IMR-90 (cell line): ENCODE measurements at places on chromosomes 2 and 18. TPM values are rescaled to one million over a fixed set of nuclear protein-coding genes. Genes with fewer than 3 reads are reported as not detected.

DYNAP gene
- total RNA-seq = not detected in 2 replicates

BOD1L2 gene
- total RNA-seq = not detected in 2 replicates

MOGAT1 gene
- not detected in 2 replicates for total RNA-seq

DNA sequence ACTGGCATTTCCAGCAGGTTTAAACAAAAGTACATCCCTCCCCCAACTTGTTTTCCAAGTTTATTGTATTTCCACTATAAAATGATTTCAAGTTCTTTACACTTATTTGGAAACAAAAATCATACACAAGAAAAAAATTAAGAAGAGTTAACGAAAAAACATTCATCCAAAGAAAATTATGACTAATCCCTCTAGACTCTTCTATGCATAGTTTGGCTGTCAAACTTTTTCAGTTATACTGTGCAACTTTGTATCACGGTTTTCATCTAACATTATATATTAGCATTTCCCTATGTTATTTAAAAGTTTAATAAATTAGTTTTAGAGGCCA is 627 bp downstream of the WDCP start:
- DNase-seq = no peak

DNA sequence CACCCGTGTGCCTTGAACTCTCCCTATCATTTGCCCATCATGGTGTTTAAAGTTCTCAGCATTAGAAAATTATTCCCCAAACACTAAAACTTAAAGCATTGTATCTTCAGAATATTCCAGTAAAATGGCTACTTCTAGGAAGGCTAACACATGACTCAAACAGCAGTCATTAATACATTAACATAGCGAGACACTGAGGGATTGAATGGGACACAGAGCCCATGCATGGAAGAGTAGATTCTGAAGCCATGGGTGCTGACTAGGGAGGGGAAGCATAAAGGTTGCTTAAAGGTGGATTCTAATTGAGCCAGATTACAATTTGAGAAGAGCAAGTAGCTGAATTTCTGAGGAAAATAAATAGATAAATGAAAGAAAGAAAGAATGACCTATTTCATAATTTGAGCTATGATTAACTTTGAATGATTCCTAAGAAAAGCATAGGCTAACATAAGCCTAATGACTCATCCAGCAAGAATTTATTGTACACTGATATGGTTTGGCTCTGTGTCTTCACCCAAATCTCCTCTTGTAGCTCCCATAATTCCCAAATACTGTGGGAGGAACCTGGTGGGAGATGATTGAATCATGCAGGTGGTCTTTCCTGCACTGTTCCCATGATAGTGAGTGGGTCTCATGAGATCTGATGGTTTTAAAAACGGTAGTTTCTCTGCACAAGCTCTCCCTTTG is 79.8 kb upstream of the PIK3C3 start:
- DNase-seq = peak; percentile 73

DNA sequence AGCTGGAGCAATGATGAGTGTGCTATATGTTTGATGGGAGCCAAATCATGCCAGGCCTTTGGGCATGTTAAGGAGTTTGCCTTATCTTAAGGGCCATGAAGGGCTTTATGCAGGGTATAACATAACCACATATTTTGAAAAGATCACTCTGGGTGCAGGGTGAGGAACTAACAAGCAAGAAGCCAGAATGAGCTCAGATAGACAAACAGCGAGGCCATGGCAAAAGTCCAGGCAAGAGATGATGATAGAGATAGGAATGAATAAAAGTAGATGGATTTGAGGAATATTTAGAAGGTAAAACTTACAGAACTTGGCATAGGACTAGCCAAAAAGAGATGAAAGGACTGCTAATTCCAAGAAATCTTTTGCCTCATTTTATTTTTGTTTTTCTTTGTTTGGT is 6.7 kb downstream of the GALNT3 start:
- peak; percentile 41 for DNase-seq

DNA sequence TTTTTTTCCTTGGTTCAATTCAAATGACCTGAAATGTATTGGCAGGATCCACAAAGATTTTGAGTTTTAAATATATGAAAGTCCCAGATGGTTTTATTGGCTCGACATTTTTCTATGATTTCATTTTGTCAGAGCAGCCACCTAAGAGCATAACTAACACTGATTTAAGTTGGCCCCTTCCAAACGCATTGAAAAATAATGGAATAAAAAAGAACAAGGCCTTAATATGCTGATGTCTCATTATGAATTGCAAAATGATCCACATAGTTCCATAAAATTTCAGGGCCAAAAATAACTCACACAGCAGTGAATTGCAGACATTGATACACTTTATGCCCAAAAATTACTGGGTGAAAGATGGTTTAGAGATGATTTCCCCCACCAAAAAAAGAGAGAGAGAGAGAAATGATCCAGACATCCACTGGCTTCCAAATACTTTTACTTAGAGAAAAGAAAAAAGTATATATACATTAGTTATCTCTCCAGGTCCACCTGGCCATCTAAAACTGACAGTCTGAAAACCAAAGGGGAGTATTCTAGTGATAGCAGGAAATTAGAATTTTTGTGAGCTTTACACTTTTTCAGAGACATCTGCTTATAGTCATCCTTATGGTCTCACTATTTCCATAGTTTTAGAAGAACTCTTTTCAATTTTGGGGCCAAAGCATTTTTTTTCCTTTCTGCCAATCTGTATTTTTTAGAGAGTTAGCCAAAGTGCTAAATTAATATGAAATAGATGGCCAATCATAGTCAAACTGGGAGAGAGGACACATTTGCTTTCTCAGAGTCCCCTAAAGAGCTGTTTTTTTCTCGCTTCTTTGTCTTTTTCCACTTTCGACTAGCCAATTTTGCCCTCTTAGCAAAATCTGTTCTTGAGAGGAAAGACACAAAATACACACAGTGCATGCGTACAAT is 213.5 kb upstream of the RND3 start:
- DNase-seq = no peak

GRCh38 chr2:39405364-39405763 is 31.7 kb downstream of the MAP4K3 start:
- no peak for DNase-seq

GRCh38 chr2:132429941-132430573 is 13.5 kb downstream of the GPR39 start:
- DNase-seq = no peak
